ENCODE measurements at places on chromosomes 2 and 18. TPM values are rescaled to one million over a fixed set of nuclear protein-coding genes. Genes with fewer than 3 reads are reported as not detected.

DNA sequence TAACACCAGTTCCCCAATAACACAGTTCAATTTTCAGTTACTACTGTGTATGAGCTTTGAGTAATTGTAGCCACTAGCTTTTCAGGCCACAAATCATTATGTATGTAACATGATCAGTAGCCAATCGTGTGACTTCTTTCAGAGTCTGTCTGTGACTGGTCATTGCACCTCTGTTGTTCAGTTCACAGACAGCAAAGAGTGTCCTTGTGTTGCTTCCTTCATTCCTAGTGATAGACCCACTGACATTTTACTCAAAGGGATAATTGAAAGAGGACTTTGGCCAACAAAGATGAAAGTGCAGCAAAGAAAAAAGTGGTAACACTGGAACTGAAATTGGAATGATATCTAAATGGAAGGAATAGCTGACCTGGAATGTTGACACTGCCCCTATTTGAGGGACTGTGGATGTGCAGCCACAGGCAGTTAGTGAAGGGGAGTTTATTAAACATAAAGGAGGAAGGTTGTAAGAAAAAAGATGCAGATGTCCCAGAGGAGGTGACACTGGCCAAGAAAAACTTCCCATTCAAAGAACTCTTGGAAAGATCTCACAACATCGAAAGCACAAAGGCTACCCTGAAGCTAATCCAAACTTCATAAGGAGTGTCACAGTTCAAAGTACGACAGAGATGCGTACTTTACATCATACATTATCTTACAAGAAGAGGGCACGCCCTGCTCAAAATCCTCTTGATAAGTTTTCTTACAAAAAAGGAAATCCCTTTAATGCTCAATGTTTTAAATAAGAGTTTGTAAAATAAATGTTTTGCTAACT lies 19.3 kb downstream of the TTC39C start:
- DNase-seq = no peak

DNA sequence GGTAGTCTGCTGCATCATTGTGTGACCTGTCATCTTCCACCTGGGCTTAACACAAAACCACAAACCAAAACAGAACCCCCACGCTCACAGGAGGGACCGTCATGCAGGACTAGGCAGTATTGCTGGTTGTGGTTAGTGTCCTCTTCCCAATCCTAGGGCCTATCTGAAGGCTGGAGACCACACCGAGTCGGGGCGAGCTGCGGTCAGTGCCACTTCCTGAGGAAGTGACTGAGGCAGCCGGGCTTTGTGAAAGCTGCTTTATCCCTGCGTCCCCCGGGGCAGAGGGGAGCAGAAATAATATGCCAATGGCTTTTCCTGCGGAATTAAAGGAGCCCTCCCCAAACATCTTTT lies 22.9 kb downstream of the ZNF532 start:
- DNase-seq = peak; percentile 64

TRIM43 gene
- total RNA-seq = not detected

UGT1A10 gene
- not detected for total RNA-seq

FBXO41 gene
- total RNA-seq = 16.0 TPM

DNA sequence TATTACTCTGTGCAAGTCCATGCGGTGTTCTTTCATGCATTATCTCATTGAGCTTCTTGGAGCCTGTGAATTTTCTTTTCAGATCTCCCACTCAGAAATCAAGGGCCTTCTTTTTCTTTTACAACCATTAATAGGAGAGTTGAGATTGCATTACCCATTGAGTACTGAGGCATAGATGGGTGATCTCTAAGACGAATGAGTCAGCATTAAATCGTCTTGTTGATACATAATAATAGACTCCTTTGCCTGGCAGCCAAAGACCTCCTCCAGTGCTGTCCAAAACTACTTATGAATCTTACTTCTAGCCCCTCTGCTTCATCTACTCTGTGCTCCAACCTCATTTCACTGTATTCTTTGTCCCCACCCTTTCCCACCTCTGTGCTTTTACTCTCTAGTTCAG lies 180.5 kb downstream of the AGPS start:
- no peak for DNase-seq

DNA sequence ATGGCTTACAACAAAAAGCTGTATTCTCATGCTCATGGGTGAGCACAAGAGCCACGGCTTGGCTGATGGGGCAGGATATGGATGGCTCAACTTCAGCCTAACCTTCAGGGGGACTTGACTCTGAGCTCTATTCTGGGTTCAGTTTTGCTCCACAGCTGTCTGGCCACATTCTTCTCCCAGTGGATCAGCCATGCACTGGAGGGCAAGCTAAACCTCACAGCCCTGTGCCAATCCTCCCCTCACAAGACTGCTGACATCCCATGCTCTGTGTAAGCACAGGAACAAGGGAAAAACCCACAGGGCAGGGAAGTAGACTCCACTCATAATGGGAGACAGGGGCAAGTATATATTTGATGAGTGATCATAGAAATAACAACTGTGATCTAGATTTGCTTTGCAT lies 35.6 kb downstream of the COPS8 start:
- DNase-seq = no peak

DNA sequence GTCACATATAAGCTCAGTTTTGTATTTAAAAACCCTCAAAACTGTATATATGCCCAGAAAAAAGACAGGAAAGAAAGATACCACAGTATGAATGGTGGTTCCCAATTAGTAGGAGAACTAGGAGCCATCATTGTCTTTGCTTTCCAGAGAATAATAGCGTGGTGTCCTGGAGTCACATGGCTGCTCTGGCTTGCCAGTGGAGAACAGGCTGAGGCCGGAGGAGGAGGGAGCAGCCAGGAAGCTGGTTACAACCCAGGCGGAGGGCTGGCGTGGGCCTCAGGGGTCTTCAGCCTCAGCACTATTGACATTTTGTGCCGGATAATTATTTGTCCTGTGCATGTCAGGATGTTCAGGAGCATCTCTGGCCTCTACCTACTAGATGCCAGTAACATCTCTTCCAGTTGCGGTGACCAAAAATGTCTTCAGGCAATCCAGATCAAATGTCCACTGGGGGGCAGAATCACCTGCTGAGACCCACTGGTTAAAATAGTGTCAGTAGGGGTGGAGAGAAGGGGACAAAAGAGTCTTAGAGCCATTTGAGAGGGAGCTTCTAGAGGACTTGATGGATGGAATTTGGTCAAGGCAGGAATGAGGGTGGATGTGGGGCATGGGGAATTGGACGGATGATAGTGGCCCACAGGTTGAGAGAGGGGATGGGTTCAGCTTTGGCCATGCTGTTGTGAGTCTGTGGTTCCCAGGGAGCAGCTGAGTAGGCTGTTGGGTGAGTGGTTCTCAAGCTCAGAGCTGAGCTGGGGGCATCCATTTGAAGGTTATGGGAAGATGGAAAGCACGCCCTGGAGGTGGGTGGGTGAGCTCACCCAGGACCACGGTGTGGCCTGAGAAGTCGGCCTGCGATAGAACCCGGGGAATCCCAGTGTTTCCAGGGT lies 144.9 kb downstream of the AGAP1 start:
- no peak for DNase-seq

DNA sequence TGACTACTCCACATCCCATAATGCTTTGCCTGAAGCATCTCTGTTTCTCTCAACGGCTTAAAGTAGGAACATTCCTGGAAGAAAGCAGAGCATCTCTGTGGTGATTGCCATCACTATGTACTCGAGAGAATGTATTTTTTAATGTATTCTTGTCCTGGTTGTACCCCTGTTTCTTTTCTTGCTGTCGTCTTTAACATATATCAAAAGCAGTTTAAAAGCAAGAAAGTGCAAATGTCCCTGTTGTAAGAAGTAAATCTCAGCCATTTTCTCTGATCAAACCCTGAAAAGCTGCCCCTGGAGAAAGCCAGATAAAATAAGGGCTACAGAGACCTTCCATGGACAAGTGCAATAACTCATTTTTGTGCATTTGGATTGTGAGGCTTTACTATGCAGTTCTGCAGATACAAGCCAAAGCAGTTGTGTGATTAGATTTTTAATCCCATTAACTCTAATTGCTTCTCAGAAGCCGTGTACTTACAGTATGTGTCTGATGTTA lies 70.8 kb downstream of the XIRP2 start:
- no peak for DNase-seq

DNA sequence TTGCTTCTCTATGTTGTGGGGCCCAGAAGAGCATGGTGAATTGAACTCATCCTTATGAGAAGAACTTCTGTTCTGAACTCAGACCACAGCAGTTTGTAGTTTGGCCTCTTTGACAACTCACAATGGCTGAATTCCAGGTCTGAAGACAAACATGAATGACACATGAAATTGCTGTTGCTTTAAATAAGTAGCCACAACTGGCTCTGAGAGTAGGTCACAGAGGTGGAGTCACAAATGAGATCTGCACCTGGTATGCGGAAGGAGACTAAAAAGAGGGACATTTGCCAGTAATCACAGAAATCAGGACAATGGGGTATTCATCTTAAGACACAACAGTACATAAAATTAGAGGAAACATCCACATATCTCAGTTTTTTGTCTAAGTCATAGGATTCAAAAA lies 290.3 kb upstream of the MMADHC start:
- no peak for DNase-seq

ESPNL gene
- total RNA-seq = 0.43 TPM

DNA sequence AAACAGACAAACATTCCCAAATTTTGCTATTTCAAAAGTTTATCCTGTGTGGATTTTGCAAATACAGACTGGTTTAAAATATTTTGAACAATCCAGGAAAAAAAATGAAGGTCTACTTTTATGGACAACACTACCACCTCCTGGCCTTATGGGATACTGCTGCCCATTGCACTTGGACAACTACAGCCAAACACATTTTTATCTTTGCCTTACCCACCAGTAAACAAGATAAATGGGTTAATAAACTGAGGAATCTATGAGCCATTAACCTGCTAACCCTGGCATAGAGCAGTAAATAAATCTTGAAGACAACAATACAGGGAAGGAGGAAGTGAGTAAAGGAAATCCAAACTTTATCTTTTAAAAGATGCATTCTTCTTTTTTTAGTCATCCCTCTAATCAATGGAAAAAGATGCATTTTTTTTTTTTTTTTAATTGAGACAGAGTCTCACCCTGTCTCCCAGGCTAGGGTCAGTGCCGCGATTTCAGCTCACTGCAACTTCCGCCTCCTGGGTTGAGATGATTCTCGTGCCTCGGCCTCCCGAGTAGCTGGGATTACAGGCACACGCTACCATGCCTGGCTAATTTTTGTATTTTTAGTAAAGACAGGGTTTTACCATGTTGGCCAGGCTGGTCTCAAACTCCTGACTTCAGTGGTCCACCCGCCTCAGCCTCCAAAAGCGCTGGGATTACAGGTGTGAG lies 2.1 kb upstream of the SPIRE1 start:
- no peak for DNase-seq

PIGN gene
- 32.9 TPM for total RNA-seq

DNA sequence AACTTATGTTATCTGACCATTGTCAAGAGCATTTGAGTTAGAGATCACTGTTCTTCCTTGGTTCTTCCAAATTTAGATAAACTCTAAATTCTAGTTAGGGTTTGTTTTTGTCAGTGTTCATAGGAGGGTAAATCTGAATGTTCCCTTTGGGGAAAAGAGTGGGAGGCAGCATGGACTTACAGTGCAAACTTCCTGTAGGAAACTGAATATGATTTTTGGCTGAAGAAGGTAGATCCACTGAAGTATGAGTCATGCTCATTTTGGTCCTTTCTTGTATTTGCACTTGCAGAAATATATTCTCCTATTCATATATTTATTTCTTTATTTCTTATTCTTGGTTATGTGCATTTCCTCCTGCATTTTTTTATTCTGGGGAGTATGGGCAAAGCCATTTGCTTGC lies 27.3 kb downstream of the CCDC85A start:
- DNase-seq = no peak

DNA sequence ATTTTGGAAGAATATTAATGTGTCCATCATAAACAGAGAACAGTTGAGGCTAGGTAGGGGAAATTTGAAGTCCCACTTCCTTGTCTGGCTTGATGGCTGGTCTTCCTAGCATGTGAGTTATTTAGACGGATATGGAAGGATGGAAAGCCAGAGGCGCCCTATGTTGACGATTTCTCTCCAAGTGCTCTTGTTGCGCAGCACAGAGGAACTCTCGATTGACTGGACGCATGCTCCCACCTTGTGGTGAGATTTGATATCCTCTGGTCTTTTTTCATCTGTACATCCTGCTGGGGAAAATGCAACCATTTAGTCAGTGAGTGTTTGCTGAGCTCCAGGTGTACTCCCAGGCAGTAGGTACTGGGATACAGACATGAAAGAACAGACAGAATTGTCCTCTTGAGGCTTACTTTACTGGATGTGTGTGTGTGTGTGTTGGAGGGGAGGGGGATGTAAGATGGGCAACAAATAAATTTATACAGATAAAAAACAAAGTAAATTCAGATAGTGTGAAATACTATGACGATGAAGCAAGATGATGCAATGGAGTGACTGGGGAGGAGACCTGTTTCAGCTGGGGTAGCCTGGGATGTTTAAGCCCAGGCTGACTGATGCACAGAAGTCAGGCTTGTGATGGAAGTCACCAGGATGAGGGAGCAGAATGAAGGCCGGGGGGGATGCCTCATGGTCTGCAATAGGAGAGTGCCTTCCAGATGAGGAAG lies 137.2 kb downstream of the TRIM43 start:
- no peak for DNase-seq

DNA sequence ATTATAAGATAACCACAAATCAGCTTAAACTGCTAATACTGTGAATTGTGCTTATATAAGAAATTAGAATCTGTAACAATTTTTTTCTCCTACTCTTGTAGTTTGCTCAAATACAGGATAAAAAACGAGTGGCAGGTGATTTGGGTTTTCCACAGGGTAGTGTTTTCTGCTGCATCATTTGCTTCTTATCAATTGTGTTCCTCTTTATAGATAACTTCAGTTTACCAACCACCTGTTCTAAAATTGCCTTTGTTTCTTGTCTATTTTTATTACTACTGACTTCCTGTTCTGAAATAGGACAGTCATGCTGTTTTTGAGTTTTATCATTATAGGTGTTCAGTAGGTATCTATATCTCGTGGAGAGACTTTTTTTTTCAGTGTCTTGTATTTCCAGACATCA lies 56.9 kb downstream of the MFSD6 start:
- no peak for DNase-seq

DNA sequence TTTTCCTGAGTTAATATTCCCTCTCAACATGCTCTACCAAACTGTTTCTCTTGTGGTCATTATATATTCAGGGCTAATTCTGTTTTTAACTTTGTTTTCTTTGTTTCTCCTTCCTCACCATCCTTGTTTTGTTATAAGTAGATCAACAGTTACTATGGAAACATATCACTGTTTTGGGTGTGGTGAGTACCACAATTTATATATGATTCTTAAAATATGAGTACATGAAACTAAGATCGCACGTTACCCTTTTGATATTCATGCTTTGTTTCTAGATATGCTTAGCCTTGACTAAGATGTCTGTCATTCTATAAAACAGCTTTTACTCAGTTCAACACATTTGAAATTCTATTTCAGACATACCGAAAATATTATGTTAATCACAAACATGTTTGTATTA lies 232.3 kb upstream of the ITGA4 start:
- no peak for DNase-seq

DNA sequence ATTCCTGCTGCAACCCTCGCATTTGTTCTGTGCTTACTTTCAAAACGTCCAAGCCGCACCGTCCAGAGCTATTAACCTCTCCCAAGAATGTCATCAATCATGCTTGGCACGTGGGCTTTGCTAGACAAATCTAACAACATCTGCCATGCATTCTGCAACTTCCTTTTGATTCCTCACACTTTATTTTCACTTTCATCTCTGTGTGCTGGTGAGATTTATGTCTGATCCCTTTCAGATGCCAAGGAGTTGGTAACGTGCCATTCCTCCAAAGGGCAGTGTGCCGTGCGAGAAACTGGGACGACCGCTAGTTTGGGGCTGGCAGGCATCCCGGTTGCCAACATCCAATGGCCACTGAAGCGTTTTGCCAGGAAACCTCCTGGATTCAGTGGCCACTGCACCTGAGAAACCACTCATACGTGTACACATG lies 230.0 kb upstream of the PARD3B start:
- no peak for DNase-seq

Data from activated naive CD4-positive, alpha-beta T cell treated with anti-CD3 and anti-CD28 coated beads, Interleukin-2, amount 50 U/mL, for 72 hours (primary cell).